ENCODE measurements at places on chromosomes 16 and 17.

GRCh38 chr17:78897664-78898047 is 5.3 kb downstream of the CEP295NL start:
- no peak for DNase-seq

GRCh38 chr17:29390851-29391631 is 878 bp downstream of the TAOK1 start:
- DNase-seq: peak; percentile 34

DNA sequence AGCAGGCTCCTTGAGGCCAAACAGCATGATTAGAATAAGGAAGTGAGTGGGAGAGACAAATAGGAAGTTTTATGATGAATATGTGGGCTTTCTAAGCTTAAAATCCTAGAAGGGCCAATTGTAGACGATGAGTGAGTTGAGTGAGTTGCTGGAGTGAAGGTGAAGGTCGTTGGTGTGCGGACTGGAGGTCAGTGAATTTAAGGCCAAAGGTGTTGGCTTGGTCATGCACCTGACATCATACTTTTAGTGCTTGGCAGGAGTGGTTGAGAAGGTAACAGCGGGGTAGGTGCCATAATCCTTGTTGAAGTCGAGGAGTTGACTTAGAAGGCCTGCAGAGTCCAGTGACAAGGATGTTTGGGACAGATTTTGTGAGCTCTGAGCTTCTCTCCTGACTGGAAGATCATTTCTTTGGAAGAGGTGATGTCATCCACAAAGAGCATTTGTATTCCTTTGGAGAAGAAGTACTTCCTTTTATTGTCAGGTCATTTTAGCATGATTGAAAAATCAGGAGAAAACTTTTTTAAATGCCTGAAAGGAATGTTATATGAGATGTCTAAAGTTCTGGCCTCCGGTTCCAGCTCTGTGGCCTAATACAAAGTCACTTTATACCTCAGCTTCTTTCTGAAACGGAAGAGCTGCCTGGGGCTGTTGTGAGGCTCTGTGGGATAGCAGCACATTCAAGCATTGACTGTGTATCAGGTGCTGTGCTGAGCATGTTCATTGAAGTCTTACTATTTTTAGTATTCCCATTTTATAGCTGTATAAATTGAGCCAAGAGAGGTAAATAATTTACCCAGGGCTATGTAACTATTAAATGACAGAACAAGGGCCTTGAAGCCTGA is 53.6 kb upstream of the TBX2 start:
- DNase-seq: no peak

GRCh38 chr16:74626741-74627416 is 20.0 kb upstream of the GLG1 start:
- DNase-seq: no peak

- no peak for DNase-seq
Measured at GRCh38 chr16:56450275-56450985, 702 bp downstream of the NUDT21 start.

DNA sequence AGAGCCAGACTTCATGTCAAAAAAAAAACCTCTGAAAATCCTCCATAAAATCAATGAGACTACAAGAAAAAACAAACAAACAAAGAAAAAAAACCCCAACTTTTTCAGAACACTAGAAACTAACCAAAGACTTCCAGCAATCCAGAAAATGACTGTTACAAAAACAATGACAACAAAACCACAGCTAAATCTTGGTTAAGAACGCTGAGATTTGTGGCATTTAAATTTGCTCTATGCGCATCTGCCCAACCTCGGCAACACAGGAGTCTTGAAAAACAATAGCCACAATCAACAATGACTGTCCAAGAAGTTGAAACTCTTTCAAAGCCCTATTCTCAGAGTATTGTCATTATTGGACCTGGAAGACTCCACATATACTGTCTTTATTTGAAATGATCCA is 402.4 kb downstream of the ZFHX3 start:
- DNase-seq: no peak

DNA sequence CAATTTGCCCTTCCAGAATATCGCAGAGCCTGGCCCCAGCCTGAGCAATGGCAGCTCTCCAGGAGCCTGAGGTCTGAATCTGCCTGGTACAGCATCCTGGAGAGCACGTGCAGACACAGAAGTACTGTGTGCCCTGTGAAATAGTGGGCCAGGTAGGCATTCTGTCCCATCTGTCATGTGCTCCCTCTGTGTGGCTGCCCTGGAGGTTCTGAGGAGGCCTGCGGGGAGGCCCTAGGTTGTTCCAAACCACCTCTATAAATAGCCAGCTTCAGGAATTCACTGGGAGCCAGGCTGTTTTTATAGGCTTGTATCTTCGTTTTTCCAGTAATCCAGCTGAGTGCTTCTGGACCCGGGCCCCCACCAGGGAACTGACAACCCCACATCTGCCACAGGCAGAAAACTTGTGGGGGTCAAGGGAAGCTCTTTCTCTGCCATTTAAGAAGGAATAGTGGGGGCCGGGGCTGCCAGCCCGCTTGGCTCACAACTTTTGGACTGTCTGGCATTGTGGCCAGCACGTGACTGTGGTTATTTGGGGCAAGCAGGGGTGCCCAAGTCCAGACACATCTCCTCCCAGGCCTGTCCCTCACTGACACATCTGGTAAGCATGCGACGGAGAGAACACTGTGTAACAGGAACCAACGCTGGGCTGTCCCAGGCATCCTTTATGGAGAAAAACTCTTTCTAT is 356.3 kb upstream of the TNRC6C start:
- no peak for DNase-seq

DNA sequence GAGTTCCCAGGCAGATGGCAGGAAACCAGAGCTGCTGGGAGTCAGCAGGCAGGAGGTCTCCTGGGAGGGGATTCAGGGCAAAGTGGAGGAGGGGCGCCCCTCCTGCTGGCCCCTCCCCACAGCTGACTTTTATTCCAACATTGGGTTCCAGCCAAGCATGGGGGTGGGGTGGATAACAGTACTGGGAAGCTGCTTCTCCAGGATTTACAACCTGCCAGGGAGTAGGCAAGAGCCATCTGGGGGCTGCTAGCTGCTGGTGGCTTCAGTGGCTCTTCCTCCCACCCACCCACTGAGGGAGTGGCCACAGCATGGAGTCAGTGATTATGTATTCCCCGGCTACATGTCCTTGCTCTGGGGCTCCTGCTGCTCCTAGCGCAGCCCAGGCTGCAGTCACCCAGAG is 36.8 kb downstream of the TMEM132E start:
- no peak for DNase-seq

DNA sequence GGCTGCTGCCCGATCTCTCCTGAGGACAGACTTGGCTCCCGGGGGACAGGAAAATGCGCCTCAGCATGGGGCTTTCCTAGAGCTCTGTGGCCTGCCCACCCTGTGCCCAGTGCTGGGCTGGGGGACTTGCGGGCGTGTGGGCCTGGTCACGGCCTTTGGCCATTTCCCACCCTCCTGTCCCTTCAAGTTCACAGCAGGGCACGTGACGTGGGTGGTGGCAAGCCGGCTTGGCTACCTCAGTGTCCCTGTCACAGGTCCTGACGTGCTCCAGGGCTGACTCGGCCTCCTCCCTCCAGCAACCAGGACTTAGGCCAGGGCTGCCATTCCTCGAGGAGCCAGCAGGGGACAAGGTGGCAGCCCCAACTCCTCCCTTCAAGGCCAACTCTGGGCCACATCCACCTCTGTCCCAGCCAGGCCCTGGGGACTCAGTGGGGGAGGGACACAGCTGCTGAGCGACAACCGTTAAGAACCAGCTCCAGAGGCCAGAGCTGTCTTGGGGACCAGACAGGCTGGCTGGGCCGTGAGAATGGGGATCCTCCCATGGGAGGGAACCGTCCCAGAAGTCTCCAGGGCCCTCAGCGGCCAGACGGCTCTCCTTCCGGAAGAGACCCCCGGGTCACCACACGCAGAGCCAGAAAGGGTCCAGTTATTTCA is 981 bp upstream of the UNC13D start:
- peak; percentile 55 for DNase-seq

DNA sequence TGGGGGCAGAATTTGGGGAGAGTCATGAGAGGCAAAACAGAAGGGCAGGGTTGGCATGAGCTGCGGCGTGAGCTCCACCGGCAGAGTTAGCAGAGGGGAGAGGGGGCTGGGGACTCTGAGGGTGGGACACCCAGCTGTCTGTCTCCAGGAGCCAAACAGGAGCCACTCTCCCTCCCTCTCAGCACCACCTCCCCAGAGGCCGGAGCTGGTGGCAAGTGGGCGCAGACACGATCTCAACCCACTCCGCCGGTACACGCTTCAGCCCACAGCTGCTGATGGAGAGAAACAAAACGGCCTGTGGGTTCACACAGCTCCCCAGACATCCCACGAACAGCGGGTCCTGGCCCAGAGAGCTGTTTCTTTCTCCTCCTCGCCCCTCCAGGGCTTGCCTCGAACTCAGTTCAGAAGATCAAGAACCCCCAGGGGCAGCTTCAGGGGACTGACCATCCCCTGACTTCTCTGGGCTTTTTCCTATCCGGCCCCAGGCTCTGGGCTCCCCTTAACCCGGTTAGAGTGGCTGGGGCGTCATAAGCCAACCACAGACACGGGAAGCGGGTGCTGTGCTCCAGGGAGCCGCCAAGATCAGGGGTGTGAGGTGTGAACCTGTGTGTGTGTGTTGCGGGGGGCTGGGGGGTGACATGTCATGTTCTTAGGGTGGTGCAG is 7.6 kb downstream of the RHBDF2 start:
- DNase-seq: no peak

DNA sequence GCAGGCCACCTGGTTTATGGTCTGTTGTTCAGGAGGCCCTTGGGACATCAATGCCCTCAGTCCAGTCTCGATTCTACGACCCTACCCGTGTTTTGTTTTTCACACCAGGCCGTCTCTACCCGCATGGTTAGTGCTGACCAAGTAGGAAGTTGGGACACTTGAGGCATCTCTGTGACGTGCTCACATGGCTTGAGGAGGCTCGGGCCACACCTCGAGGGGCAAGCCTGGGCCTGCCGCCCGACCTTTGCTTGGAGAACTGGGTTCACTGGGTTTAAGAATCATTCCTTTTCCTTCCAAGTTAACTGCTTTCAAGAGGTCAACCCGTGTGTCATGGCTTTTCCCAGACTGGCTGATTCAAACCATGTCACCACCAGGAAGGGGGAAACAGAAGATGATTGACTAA is 86.8 kb downstream of the CMIP start:
- no peak for DNase-seq

DNA sequence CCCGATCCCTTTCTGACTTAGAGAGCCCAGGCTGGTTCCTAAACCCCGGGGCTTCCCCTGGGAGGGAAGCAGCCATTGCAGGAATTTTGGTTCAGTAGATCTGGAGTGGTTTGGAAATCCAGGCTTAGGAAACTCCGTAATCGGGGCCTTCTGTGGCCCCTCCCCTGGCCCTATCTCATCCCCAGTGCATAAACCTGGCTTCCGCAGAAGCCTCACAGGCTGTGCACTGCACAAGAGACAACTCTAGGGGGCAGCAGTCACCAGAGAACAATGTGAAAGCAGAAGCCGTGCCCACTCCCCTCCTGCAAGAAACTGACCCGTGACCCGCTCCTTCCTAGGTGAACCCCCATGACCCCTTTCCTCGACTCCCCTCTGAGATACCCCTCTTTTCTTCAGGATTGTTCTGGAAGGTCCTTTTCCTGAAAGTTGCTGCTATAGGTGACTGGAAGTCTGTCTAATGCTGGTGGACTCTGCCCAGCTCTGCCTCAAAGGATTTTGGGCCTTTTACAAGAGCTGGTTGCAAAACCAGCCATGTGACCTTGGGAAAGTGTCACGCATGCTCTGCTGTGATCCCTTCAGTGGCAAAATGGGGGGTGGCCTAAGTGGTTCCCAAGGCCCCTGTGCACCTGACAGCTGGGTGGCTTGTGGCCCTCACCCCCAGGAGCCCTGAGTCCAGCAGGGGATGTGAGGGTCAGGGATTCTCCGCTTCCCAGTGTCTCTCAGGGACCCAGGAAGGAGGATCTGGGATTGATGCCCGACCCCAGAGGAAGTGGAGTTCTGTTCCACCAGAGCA is 14.4 kb downstream of the GUCY2D start:
- peak; percentile 32 for DNase-seq

GRCh38 chr16:23700509-23700908 is 12.5 kb downstream of the ERN2 start:
- DNase-seq: no peak

GRCh38 chr16:19463468-19464315 is 46.0 kb downstream of the TMC5 start:
- no peak for DNase-seq

GRCh38 chr16:9135797-9136196 is 44.4 kb downstream of the HAPSTR1 start:
- no peak for DNase-seq

- no peak for DNase-seq
Measured at GRCh38 chr16:51773071-51773890, 622.2 kb upstream of the SALL1 start.

- no peak for DNase-seq
Measured at GRCh38 chr17:185445-186138, 4.1 kb upstream of the DOC2B start.

DNA sequence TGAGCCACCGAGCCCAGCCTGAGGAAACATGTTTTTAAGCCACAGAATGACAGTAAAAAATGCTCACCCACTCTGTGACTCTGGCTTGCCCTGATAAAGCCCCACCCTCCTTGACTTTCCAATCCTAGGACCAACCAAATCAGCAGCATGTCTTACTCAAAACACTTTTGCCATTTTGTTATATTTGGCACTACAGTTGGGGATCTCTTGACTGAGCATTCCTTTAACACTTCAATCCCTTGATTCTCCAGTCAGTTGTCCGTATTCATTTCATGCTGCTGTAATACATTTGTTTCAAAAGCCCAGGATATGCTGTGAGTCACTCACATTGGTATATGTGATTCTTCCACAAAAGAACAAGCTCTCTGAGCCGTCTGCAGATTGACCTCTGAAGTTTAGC is 8.2 kb downstream of the MYH3 start:
- DNase-seq: no peak

- no peak for DNase-seq
Measured at GRCh38 chr16:86568677-86569623, 2.3 kb downstream of the FOXC2 start.

DNA sequence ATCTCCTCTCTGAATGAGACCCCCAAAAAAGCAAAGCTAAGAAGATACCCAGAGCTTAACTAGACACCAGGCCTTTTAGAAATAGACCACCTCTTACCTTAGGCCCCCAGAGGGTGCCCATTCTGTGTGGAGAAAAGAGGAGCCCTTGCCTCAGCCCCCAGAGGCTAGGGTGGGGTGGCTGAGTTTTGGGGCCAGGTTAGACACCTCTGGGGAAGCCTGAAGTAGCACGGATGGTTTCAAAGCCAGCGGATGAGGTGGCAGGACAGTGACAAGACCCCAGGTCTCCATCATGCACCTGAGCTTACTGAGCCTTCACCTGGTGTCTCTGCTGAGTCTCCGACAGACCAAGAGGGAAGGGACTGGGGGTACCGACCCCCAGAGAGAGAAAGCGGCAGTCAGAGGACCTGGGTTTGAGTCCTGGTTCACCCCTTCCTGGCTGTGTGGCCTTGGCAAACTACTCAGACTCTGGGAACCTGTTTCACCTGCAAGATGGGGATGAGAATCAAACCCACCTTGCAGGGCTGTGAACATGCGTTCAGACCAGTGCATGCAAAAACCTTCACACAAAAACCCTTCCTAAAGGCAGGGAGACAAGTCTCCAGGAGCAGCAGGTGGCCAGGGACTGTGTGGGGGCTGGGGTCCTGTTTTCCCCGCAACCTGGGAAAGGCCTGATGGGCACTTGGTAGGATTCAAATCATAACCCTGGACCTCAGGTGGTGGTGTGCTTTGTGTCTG is 7.7 kb downstream of the SCGB1C2 start:
- DNase-seq: no peak

GRCh38 chr17:60548990-60549389 is 22.9 kb upstream of the APPBP2 start:
- no peak for DNase-seq

- no peak for DNase-seq
Measured at GRCh38 chr16:2048116-2048543, 345 bp downstream of the TSC2 start.
